T-helper 1 cell (primary cell): ENCODE measurements at places on chromosomes 4 and X.

DNA sequence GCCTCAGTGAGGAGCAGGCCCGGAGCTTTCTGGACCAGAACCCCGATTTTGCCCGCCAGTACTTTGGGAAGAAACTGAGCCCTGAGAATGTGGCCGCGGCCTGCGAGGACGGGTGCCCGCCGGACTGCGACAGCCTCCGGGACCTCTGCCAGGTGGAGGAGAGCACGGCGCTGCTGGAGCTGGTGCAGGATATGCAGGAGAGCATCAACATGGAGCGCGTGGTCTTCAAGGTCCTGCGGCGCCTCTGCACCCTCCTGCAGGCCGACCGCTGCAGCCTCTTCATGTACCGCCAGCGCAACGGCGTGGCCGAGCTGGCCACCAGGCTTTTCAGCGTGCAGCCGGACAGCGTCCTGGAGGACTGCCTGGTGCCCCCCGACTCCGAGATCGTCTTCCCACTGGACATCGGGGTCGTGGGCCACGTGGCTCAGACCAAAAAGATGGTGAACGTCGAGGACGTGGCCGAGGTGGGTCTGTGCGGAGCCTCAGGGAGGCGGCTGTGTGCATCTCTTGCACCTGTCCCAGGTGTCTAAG, 323 bp downstream of the PDE6B start:
- no peak for DNase-seq

GRCh38 chr4:101693842-101694398, 96.6 kb upstream of the BANK1 start:
- no peak for DNase-seq

DNA sequence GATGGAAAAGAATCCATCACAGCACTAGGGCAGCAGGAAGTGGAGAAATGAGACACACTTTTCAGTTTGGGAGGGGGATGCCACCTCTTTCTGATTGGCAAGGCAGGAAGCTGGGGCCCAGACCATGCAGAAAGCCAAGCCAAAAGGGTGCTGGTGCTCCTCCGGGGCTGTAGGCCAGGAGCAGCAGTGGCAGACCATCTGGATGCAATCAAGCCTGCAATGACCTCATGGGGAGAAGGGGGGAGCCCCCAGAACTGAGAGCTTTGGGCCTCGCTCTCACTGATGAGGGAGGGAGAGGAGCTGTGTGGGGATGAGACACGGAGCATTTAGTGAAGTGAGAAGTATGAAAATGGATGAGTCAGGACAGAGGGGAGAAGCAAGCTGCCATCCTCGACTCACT, 141.3 kb upstream of the NALF2 start:
- DNase-seq: no peak

DNA sequence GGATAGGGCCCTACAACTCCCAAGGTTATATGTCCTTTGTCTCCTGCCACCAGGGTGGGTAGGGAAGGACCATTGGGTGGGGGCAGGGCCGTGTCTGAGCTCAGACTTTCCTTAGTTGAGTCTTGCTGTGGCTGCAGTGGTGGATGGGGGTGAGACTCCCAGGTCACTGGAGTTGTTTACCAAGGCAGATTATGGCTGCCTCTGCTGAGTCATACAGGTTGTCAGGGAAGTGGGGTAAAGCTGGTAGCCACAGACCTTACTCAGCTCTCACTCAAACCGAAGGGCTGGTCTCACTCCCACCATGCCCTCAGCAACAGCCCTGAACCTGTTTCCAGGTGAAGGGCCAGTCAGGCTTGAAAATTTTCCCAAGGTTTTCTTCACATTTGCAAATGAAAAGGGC, 58.8 kb upstream of the FAAH2 start:
- no peak for DNase-seq

GRCh38 chr4:152454398-152455011, 81.4 kb downstream of the FBXW7 start:
- DNase-seq: no peak

DNA sequence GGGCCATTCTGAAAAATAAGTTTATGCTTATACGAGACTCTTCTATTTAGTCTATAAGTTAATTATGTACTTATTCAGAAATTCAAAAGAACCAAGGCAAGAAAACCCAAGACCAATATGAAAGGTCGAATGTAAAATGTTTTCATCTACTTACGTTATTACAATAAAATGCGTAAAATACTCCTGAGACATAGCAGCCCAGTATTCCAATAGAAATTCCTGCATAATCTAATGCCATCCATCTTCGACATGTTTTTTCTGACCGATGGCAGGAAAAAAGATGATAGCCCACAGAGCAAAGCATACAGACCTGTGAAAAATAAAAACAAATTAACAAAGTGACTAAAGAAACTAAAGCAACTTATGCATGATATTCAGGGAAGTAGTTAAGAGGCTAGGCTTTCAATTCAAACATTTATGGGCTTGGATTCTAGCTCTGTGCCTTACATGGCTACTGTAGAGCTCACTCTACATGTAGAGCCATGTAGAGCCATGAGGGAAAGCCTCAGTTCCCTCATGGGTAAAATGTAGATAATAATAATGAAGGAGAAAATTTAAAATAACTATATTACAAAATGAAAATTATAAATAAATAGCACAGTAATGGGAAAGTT, 9.1 kb downstream of the PAQR3 start:
- no peak for DNase-seq

- no peak for DNase-seq
These were observed 1.9 kb upstream of the MAMLD1 start for GRCh38 chrX:150361070-150361776.

DNA sequence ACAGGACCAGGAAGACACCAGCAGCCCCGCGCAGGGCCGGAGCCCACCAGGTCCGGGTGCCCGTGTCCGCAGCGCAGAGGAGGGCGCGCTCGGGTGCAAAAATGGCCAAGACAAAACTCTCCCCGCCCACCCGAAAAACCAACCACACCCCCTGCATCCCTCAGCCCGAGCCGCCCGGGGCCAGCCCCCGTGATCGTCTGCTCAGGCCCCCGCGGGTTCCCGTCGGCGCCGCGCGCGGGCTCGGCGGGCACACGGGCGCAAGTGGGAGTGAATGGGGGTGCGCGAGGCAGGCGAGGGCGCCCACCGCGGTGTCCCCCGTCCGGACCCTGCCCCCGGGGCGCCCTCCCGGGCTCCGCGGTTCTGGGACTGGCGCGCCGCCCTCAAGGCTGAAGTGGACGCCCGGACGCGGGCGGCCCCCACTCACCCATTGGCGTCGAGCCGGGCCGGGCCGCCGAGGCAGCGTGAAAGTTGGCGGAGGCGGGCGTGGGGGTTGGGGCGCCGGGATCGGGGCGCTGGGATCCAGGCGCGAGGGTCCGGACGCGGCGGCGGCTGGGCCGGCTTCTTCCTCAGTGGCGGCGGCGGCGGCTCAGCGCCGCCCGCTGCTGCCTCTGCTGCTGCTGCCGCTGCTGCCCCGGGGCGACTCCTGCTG, 393 bp downstream of the SH3KBP1 start:
- peak; percentile 19 for DNase-seq

DNA sequence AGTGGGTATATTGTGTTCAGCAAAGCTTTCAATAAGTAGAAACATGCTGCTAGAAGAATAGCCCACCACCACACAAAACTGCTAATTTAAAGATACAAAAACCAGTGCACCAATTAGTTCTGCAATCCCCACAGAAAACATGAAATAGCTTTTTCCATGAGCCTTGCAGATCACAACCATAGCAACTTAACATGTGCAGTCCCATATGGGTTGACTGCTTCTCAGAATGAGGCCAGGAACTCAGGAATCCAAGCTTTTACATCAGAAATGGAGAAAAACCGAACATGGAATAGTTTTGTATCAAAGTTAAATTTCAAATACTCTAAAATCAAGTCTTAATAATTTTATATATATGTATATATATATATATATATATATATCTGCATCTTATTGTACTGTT, 66.6 kb upstream of the IQCM start:
- no peak for DNase-seq

DNA sequence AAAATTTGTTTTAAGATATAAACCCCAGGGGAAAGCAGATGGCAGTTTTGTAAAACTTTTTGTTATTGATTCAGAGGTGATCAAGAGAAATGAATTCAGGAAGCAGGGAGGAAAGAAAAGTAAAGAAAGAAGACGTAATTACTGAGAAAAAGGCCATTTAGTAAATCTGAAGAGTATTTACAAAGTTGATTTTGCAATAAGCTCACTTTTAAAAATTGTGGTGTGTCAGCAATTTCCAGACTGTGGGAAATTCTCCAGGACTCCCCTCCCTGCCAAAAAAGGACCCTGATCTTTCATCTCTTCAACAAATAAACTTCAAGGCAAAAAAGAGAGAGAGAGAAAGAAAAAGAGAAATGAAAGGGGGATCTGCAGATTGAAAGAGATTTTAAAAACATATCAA, 36.6 kb downstream of the PCYT1B start:
- no peak for DNase-seq

DNA sequence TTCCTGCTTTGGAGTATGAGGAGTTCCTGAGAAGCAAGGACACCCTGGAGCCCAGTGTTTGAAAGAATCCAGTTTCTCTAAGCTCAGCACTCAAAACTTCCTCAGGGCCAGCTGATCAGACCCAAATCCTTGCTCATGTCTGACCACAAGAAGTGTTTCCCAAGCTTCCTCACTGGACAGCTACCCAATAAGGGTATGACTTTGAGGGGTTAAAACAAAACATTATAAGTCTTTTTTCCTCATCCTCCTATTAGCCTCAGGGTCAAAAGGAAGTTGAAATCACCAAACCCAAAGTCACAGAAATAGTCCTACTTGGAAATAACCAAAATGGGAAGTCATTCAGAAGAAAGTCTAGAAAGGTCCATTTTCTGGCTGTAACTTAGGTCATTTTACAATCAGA, 13.7 kb downstream of the ZBTB33 start:
- DNase-seq: no peak

DNA sequence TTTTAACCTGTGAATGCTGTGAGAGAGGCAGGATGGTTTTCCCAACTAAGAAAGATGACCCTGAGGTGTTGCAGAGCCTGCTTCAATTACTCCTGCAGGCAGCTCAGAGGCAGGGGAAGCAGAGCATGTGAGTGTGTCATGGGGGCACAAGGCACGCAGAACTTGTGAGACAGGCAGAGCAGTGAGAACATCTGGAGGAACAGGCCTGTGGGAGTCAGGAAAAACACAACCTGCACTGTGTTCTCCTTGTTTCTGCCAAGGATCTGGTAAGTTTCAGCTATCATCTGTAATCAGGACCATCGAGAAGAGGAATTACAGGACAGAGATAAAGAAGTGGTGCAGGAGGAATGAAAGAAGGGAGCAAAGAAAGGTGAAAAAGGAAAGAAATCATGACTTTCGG, 741.8 kb upstream of the INTU start:
- no peak for DNase-seq

- no peak for DNase-seq
These were observed 79.4 kb downstream of the SYNPO2 start for GRCh38 chr4:118968005-118968404.

DNA sequence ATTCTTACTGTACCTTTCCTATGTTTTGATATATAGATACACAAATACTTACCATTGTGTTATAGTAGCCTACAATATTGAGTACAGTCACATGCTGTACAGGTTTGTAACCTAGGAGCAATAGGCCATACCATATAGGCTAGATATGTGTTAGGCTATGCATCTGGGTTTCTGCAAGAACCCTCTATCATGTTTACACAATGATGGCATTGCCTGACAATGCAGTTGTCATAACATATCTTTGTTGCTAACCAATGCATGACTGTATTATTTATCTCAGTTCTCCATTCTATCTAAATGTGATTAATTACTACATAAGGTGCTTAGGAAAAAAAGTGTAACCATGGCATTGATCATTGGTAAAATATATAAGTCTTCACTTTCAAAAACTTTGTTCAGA, 10.0 kb upstream of the SPCS3 start:
- no peak for DNase-seq

DNA sequence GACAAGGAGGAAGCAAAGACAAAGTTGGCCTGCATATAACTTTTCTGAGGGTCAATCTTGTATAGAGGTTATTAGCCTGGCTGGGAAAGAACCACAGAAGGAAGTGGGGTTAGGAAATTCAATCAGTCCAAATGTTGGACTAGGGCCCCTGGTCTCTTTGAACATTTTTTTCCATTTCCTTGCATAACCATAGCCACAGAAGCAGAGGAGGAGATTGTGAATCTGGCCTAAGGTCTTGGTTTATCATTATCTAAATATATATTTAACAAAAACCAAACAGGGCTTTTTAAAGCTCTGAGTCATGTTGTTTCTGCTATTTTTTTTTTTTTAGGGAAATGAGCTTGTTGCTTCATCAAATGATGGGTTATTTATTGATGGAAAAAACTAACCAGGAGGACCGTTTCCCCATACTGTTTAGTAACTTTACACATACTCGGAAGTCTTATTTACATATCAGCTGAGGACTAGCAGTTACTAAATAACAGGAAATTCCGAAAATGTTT, 97.7 kb upstream of the ACSL4 start:
- DNase-seq: no peak
